Right ventricle myocardium inferior (tissue), 1 donor: ENCODE measurements at places on chromosomes 3 and 15. TPM values are rescaled to one million over a fixed set of nuclear protein-coding genes. Genes with fewer than 3 reads are reported as not detected.

- DNase-seq, result no peak
These were observed 245.3 kb downstream of the BBX start for GRCh38 chr3:107767897-107768605.

The CPA3 gene
- 3.3 TPM for total RNA-seq

DNA sequence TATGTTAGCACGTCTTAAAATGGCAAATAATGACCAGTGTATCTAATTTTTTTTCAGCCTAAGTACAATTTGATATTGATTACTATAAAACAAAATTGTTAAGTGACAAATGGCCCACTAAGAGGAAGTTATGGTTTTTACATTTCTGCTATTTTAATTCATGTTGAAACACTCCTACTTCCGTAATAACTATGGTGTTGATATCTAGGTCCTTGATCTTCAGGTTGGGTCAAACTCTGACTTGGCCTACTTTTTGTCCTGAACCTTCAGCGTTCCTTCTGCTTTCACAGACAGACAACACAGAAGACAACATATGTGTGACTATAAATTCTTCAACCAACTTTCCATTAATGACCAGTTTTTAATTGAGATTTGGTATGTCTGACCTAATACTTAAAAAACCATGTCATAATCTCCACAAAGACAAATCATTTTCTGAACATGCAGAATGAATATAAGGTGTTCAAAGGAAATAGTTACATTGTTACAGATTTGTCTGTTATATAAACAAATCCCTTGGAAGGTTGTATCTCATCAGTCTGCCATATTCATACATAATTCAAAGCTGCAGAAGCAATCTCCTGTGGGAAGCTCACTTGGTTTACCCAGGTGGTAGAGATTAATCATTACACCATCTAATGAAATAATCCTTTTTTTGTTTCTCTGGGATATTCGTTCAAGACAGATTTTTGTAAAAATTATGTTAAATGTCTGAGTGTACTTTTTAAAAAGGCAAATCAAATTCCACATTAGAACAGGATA is 92.1 kb upstream of the TSPAN3 start:
- no peak for DNase-seq

DNA sequence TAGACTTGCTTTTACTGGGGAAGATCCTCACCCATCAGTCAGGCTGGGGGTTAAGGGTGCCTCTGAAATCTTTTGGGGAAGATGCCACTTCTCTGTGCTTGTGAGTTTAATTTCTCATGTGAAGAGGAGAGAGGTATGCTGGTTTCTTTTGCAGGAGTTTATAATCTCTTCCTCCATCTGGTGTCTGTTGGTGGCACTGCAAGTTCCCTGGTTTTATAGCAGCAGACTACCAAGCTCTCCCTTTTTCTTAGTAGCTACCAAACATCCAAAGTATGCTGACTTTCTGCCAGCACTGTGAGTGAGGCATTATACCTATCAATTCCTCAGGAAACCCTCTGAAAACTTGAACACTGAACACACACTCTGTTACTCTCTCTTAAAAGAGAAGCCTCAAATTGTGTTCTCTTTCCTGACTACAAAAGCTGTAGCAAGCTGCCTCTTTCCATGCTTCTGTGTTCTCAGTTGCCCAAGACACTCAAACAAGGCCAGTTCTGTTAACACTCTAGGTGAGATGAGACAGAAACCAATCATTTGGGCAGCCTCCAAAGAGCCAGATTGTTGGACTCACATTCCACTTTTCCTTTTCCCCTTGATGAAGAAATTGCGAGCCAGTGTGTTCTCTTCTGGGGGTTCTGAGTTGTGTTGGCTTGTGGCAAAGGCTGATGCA is 299.5 kb downstream of the GAP43 start:
- DNase-seq, result no peak

DNA sequence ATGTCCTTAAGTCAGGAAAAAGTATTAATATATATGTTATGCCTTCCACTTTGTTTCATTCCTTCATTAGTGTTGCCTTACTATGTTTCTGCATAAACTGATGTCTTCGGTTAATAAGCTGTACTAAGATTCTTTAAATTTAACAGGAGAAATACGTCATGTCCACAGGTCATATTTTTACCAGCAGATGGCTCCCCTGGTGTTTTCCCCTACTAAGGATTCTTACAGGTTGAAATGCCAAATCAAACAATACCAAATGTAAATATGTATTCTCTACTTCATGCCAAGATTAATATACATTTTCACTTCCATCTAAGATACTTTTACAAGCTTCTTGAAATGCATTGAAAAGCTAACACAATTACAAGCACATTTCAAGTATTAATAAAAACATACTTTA is 1602.1 kb downstream of the SI start:
- no peak for DNase-seq

- DNase-seq, result no peak
These were observed 1.6 kb downstream of the GABPB1 start for GRCh38 chr15:50353251-50353974.
